ENCODE measurements at places on chromosomes 4 and X. TPM values are rescaled to one million over a fixed set of nuclear protein-coding genes. Genes with fewer than 3 reads are reported as not detected.

DNA sequence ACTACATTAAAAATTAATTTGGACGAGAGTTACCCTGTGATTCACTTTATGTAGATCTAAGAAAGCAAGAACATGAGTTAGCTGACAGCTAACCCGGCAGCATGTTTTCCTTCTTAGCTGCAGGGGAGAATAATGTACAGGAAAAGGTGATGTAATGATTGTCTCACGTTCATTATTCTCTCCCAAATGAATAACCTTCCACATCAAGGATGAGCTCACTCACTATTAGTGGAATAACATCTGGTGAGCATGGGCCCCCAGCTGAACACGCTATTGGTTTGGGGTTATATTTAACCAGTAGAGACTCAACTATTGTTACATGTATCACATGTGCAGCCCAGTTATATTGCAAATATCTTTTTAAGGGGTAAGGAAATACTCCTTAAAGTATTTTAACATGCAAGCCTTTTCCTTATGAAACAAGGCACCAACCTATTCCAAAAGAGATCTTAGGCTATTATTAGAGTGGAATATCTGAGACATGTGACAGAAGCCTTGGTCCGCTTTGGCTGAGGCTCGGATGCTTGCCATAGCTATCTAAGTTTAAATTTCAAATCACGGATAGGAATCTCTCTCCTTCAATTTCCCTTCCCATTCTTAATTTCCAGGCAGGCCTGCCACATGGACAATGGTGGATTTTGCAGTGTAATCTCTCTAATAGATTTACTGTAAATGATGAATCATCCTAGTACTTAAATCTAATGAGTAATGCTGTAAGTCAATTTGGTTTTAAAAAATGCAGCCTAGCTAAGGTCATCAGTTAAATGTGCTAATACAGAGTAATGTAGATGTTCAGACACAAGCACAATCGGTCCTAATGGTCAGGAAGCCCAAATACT is 99.0 kb upstream of the OTUD4 start:
- DNase-seq = no peak

DNA sequence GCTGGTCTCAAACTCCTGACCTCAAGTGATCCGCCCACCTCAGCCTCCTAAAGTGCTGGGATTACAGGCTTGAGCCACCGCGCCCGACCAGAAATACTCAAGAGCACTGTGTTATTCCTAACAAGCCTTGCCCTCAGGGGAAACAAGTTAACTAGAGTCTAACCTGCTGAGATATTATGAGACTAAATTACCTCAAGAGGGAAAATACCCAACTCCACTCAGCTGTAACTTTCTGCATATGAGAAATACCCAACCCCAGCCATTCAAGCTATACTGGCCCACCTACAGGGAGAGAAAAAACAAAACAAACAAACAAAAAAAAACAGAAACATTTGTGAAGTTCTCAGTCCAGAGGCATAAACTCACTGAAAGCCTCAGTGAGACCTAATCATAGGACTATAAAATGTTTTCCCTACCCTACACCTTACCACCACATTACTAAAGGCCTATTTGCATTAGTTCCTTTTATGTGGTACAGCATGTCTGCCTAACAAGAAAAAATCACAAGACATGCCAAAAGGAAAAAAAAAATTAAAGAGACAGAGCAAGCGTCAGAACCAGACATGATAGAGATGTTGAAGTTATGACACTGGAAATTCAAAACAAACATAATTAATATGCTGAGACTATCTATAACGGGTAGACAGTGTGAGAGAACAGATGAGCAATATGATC is 876.0 kb downstream of the FSTL5 start:
- DNase-seq = no peak

GRCh38 chr4:143335979-143336780 is 496 bp upstream of the GAB1 start:
- DNase-seq = peak; percentile 67

The FMR1NB gene
- total RNA-seq = not detected

DNA sequence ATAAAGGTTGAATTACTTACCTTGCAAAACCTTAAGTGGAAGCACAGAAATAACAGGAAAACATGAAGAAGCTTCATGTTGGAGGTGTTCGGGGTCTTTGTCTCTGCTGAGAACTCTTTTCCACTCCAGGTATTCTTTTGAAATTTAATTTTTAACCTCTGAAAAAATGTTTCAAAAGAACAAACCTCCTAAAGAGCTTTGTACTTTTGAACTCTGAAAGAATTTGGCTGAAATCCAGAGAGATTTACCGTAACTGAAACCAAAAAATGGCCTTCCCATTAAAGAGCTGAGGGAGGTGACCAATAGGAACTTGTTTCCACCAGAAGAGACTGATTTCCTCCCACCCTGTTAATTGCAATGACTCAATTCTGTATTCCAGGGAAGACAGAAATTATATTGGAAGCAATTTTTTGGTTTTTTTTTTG is at the start of gene CFI:
CFI (minus strand) TSS at position 105 of the 425 bp plus-strand sequence; CDS start at position 77, 28 bp downstream.
- DNase-seq = no peak
